ENCODE measurements at places on chromosomes 3 and 15. TPM values are rescaled to one million over a fixed set of nuclear protein-coding genes. Genes with fewer than 3 reads are reported as not detected.
A peak's percentile ranks its signal among the peaks of the same experiment; 100 is the strongest.

DNA sequence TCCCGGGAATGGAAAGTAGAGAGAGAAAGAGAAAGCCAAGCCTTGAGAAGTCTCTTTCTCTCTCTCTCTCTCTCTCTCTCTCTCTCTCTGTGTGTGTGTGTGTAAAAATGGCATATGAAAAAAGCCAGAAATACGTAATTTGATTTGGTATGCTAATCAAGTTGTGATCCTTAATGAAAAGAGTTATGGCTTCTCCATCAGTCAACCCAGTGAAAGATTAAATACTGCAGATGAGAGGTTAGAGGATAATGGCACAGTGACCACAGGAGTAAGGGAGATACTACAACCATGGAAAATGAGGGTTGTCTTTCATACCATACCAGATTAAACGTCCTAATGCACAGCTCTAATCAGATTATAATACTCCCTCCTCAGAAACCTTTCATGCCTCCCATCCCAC, 193.5 kb upstream of the SOX2 start:
- DNase-seq, result no peak

DNA sequence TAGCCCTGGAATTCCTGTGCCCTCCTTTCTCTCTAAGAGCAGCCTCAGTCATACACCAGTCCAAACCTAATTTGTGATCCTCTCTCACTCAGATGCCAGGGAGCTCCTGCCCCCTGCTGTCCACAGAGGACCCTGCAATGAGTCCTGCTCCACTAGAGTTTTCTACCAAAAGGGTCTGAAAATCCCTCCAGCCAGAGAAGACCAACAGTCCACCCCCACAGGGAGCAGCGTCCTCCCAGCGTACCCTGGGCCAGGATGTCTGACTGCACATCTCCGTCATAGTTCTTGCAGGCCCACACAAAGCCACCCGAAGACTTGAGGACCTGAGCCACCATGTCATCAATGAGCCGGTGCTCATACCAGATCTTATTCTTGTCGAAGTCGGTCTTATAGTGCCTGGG, 15.4 kb downstream of the IDH2 start:
- DNase-seq, result peak; percentile 29

Gene FAM107A
- not detected for total RNA-seq

DNA sequence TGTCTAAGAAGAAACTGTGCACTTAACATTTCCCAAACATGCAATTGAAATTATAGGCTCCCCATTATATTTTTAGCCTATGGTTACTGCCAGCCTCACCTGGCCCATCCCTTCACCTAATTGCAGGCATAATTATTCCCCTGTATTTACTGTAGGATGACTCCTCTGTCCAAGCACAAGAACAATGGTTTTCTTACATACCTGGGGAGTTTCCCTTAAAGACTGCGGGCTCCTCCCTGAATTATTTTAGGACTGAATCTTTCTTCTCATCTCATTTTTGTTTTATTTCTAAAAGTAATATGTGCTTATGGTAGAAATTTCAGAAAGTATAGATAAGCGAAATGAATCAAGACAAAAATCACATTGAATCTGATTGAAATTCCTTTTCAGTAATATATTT, 11.4 kb downstream of the TM4SF1 start:
- DNase-seq, result no peak

Gene CERS3
- not detected for total RNA-seq

Gene MUC20
- not detected for total RNA-seq

Gene KLHL18
- total RNA-seq, result 12.1 TPM

DNA sequence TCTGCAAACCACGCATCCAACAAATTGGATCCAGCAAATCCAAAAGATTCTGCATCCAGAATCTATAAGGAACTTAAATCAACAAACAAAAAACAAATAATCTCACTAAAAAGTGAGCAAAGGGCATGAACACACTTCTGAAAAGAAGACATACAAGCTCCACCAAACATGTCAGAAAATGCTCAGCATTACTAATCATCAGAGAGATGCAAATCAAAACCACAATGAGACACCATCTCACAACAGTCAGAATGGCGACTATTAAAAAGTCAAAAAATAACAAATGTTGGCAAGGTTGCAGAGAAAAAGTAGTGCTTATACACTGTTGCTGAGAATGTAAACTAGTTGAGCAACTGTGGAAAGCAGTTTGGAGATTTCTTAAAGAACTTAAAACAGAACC, 21.6 kb upstream of the SLC25A36 start:
- DNase-seq, result no peak

- peak; percentile 10 for DNase-seq
Observed at GRCh38 chr15:39801641-39802309, 19.1 kb upstream of the FSIP1 start.

Gene PLA2G4D
- total RNA-seq, result not detected

DNA sequence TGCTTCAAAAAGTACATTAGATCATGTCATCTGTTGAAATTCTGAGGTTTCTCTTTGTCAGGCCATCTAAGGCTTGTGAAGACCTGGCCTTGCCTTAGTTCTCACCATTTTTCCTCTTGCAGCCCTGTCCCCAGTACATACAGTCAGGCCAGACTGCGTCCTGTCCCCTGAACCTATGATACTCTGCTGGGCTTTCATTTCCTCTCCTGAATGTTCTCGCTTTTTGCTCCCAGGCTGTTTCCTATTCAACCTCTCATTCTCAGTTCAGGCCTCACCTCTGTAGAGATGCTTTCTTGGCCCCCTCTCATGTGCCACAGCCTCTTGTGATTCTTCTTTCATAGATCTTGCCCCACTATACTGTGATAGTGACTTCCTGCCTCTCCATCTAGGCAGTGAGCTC, 648.8 kb upstream of the KCNMB2 start:
- no peak for DNase-seq

- DNase-seq, result peak; percentile 15
Observed at GRCh38 chr15:85831415-85832113, 36.8 kb upstream of the KLHL25 start.

- no peak for DNase-seq
Observed at GRCh38 chr3:146148468-146148931, 12.5 kb downstream of the PLOD2 start.

DNA sequence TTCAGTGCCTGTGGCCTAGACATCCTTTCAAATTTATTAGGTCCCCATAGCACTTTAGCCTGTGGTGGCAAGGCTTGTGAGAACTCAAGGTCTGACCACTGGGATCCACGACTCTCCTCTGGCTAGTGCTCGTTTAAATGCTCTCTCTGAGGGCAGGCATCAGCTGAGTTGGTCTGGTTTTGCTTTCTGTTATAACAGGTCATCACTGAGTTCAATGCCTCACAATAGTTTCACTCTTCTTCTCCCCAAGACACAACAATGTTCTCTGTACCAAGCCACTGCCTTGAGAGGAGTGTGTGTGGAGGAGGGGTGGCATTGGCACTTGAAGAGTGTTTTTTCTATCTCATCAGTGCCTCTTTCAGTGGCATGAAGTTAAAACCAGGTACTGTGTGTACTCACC, 7.6 kb downstream of the OR5K4 start:
- no peak for DNase-seq

GRCh38 chr3:102179326-102180177, 255.3 kb upstream of the ZPLD1 start:
- no peak for DNase-seq

Gene XCR1
- not detected for total RNA-seq

DNA sequence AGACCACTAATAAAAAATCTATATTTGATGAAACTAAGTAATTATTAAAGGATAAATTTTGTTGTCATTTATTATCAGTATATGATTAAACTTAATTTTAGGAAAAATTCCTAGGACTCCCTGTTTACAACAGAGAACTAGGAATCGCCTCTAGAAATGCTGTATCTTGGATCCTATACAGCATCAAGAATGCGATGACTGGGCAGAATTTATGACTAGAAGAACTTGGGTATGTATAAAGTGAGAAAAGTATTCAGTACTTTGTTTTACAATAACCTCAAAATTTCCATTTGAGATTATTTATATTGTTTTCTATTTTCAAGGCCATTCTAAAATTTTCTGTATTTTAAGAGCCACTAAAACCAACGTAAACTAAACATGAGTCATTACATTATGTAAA, 82.3 kb upstream of the AGTR1 start:
- DNase-seq, result no peak

Gene CAV3
- 0.24 TPM for total RNA-seq

DNA sequence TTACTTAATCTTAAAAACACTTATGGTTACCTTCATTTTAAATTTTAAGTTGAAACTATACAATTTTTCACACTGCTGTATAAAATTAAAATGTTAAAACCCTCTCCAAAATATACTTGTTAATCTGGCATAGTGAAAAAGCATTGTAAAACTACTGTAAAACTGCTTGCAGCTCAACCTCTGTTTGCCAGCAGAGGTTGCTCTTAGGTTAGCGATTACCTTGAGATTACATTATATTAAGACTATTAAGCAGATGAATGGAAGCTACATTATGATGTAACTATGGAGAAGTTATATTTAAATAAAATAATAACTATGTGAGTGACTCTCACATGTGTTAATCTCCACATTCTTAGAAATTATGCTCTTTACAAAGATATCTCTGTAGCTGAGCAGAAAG, 143.6 kb upstream of the SLITRK3 start:
- peak; percentile 26 for DNase-seq

DNA sequence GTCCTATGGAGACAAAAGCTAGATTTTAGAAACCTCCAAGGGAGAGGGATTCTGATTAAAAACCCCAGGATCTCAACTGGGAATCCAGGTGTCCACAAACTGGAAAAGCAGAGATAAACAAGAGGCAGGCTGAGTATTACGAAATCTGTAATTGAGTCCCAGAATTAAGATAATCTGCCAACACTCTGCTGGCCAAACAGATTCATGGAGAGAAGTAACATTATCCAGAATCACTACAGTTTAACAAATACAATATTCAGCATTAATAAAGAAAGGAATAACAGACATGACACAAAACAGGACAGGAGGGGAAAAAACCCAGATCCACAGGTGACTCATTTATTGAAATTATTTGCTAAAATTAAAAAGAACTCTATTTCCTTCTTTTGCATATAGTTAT, 227.2 kb upstream of the NANOGP8 start:
- no peak for DNase-seq

DNA sequence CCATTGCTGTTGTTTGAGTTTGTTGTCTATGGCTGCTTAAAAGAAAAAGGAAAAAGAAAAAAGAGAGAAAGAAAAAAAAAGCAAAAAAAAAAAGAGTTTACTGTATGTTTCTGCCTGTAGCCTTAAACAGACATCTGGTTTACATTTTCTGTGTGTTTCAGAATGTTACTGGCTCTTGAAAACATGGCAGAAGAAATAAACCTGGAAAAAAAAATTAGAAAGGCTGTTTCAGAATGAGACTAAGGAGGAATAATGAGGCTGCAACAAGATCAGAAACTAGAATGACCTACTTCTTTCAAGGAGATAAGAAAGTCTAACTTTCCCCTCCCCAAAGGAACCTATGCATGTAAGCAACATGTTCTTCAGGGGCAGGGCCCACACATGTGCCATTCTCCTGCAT, 292.1 kb downstream of the DIPK2A start:
- no peak for DNase-seq

Gene HDC
- total RNA-seq, result 0.29 TPM

Gene BCHE
- total RNA-seq, result 40.3 TPM

- DNase-seq, result peak; percentile 57
Observed at GRCh38 chr3:54968546-54969172, 40.8 kb upstream of the LRTM1 start.

Gene LAMB2
- total RNA-seq, result 192 TPM

- DNase-seq, result no peak
Observed at GRCh38 chr3:195844671-195845218, 33.0 kb upstream of the MUC4 start.

Gene MGA
- 21.9 TPM for total RNA-seq

Gene ZPLD1
- not detected for total RNA-seq

GRCh38 chr3:29557186-29557585, 276.3 kb downstream of the RBMS3 start:
- no peak for DNase-seq

- DNase-seq, result no peak
Observed at GRCh38 chr3:15919971-15920370, 122.2 kb upstream of the ANKRD28 start.

Gene KCNMB3
- total RNA-seq, result 3.5 TPM

- DNase-seq, result no peak
Observed at GRCh38 chr15:100740138-100740537, 137.7 kb downstream of the ASB7 start.

DNA sequence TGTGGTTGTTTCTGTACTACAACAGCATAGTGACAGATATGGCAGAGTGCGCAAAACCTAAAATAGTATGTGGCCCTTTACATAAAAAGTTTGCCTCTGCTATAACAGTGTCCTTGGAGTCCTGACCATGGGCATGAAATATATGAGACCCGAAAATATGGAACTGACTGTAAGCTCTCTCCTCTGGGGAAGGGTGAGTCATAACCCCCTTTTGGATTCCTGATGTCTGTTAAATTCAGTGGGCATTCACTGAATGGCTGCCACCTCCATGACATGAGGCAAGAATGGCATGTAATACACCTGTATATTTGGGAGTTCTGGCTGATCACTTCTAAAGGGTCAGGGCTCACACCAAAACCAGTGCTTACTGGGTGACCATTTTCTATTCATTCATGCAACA, 6.1 kb downstream of the TBC1D2B start:
- DNase-seq, result no peak

Gene PCLAF
- 180 TPM for total RNA-seq

Gene CD276
- 158 TPM for total RNA-seq

Gene CCK
- not detected for total RNA-seq

GRCh38 chr3:63959146-63959545, 47.0 kb upstream of the SCAANT1 start:
- no peak for DNase-seq

GRCh38 chr3:55077726-55078125, 149.9 kb upstream of the LRTM1 start:
- no peak for DNase-seq

- no peak for DNase-seq
Observed at GRCh38 chr3:49826016-49826415, 12.3 kb upstream of the UBA7 start.

DNA sequence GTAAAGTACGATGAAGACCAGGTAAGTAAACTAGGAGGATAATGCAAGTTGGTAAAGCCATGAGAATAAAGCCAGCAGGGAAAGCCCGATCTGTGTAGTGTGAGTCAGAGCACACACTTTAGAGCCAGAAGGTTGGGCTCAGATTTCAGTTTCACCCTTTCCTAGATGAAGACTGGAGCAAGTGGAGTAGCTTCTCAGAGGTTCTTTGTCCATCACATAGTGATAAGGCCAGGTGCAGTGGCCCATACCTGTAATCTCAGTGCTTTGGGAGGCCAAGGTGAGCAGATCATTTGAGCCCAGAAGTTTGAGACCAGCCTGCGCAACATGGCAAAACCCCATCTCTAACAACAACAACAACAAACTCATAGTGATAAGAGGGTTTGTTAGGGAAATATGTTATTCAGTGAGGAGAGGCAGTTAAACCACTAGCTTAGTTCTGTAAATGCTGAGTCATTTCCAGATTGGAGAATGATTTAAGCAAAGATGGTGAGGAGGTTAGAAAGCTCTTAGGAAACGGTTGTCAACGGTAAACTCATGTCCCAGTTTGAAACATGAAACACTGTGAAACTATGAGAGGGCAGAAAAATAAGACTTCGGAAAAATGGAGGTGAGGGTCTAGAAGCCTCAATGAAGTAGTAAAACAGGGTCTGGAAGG, 39.0 kb downstream of the IL12A start:
- peak; percentile 54 for DNase-seq

Gene ATP2B2
- total RNA-seq, result 0.12 TPM

Gene ITIH3
- 2.2 TPM for total RNA-seq

Data from A172 (cell line).